Amniotic epithelial cell (primary cell): ENCODE measurements at places on chromosomes 4 and X.

- DNase-seq, result peak; percentile 40
These were observed 115.9 kb downstream of the NSUN7 start for GRCh38 chr4:40865696-40866095.

DNA sequence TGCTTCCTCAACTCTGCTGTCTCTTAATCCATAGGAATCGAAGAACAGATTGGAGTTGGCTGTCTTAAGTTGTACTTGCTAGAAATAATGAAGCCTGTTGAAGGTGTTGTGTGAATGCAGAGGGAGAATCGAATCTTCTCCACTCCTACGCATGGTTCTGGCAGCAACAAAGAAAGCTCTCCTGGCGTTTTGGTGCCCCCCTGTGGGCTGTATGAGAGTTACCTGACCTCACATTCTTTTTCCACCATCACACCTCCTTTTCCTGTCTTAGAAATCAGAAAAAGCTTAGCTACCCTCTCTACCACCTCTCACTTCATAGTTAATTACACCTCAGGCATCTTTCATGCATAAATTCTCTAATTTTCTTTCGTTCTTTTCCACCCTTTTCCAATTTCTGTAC lies 16.3 kb downstream of the KLF8 start:
- peak; percentile 32 for DNase-seq

GRCh38 chrX:103442536-103442901 lies 66.2 kb downstream of the BEX3 start:
- DNase-seq, result peak; percentile 51

GRCh38 chrX:24371391-24371972 lies 11.0 kb downstream of the SUPT20HL1 start:
- DNase-seq, result peak; percentile 49

- DNase-seq, result no peak
These were observed 35.5 kb downstream of the SLIT2 start for GRCh38 chr4:20287246-20287645.

GRCh38 chrX:134671294-134671693 lies 13.0 kb upstream of the PLAC1 start:
- DNase-seq, result no peak

- peak; percentile 31 for DNase-seq
These were observed 16.4 kb downstream of the SCARB2 start for GRCh38 chr4:76197031-76197743.
